IPS-NIHi11 (cell line): ENCODE measurements at places on chromosomes 4 and X.

- no peak for DNase-seq
Measured at GRCh38 chr4:4284827-4285618, 4.9 kb downstream of the LYAR start.

- no peak for DNase-seq
Measured at GRCh38 chr4:67446811-67447210, 98.5 kb downstream of the CENPC start.

DNA sequence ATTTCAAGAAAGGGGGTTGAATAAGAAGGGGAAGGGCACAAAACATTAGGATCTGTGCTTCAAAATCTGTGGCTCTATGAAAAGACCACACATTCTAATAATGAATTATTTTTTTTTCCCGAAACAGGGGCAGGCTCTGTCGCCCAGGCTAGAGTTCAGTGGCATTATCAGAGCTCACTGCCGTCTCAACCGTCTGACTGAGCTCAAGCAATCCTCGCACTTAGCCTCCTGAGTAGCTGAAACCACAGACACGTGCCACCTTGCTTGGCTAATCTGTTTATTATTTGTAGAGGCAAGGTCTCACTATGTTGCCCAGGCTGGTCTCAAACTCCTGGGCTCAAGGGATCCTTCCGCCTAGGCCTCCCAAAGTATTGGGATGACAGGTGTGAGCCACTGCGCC is 33.4 kb downstream of the ACSL1 start:
- DNase-seq, result no peak

GRCh38 chrX:3627594-3627993 is 85.9 kb downstream of the PRKX start:
- DNase-seq, result no peak

GRCh38 chr4:72525938-72526337 is 43.1 kb downstream of the ADAMTS3 start:
- DNase-seq, result no peak

DNA sequence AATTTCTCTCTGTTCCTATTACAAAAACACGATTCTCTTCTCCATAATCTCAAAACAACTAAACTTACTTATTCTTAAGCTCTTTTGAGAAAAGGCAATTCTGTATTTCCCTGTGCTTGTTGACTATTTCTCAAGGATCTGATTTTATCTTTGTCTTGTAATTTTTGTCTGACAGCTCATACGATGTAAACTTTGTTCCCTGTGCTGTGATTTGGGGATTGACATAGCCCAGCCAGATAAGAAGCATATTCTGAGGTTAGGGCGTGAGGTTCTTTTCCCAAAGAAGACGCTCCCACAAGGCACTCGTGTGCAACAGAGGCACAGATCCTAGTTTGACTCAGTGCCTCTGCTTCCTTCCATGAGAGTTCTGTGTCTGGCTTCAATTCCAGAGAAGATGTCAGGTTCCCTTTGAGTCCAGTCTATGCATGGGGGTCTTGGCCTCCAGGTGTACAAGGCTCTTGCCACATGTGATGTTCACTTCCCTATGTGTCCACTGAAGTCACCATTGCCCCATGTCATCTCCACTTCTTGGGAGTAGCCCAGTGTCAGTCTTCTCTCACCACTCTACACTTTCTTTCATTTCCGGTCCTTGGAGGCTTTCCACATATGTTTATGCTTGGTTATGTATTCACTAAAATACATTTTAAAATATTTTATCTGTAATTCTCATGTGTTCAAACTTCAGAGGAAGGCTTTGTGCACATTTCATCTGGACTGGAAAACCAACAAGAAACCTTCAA is 94.8 kb downstream of the MID1 start:
- DNase-seq, result no peak

DNA sequence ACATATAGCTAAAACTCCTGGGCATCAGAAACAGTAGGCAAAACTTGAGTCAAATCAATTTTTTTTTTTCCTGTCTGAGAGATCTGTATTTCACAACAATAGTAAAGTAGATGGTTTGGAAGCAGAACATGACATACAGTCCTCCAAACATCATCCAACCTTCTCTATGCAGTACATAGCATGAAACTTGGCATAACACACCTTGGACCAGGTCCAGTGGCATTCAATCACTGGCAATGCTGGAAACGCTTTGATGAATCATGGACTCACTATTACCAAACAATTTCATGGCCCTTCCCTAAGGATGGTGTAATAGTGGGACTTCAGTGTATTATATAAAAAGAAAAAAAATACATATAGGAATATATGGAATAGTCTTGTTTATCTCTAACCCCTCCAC is 154.6 kb downstream of the FMR1NB start:
- DNase-seq, result no peak

DNA sequence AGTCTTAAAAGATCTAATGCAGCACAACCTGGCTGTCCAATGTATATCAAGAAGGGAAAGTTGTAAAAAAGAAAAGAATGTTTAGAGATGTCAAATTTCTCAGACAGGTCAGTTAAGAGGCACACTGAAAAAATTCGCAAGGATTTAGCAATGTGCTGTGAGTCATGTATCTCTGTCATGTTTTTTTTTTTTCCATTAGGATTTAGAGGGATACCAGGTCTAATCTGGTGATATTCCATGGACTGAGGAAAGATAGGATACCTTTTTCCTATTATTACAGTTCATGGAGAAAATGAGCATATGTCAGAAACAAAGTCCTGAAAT is 815.4 kb upstream of the PCDH10 start:
- DNase-seq, result no peak
